ENCODE measurements at places on chromosomes 16 and 17.
A peak's percentile ranks its signal among the peaks of the same experiment; 100 is the strongest.

- no peak for DNase-seq
Measured at GRCh38 chr17:44402564-44403172, 13.2 kb upstream of the ITGA2B start.

DNA sequence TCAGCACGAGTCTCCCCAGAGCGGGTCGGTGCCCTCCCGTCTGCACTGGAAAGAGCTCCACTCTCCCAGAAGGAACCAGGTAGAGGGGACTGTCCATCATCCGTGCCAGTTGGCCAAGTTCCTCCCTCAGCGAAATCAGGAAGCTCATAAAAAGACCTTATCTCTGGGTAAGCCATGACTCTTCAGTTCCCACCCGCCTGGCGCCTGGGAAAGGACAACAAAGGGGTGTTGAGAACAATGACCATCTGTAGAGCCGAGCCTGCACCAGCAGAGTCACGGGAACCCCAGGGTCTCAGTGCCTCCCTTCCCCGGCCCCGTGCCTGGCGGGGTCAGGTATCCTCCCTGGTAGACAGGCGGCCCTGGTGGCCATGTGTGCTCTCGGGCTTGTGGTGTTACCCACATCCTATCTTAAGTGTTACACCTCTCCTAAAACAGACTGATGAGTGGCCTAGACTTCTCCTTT is 190.7 kb downstream of the AXIN2 start:
- peak; percentile 71 for DNase-seq

DNA sequence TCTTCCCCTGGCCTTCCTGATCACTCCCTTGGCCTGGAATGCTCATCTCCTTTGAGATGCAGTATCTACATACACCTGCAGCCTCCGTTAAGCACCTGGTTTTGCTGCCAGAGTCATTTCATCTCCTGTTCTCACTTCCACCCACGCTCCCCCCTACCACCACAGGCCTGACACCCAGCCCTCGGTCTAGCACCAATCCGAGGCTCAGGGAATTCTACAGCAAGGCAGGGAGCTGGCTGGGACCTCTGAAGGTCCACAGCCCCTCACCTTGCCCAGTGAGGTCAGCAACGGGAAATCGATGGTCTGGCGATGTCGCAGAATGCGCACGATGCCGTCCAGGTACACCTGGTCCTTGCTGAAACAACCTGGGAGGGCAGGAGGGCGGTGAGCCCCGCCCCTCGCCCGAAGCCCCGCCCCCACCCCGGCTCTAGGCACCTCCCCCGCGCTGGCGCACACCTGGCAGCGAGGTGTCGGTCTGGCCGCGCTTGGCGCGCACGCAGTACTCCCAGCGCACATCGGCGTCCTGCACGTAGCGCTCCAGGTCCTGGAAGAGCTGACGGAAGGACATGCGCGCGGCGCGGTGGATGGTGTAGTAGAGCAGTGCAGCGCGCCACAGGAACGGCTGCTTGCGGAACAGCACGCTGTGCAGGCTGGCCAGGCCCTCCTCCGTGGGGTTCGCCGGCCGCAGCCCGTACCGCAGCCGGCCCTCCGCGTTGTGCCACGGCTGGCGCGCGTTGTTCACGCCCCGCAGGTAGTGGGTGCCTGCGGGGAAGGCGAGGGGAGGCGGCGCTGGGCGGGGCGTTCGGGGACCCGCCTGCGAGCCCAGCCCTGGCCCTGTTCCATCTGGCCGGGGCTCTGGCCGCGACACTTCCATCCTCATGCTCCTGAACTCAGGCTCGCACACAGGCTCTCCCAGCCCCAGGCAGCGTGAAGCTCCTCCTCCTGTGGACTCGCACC is 5.7 kb downstream of the MATCAP1 start:
- no peak for DNase-seq

- DNase-seq: no peak
Measured at GRCh38 chr16:61500851-61501250, 535.4 kb downstream of the CDH8 start.

DNA sequence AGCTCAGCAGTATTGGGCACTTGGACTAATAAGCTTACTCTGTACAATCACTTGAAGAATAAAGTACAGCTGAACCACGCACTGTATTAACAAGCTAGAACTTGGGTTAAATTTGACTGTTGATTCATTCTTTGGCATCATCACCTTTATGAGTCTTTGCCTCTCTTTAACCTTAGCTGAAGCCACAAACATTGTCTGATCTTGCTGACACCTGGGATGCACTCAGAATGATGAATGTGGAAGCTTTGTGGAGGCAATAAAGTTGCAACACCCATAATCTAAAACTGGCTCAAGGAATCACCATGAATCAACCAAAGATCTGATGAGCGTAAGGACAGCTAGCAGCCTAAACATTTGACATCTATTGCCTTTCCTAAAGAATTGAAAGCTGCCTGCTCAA is 590.6 kb upstream of the SOX9 start:
- DNase-seq: no peak

- peak; percentile 66 for DNase-seq
Measured at GRCh38 chr17:1179818-1180742, at the start of gene ABR. TSS of gene ABR (minus strand) at chr17:1179981. CDS start at chr17:1179727, 254 bp downstream.

DNA sequence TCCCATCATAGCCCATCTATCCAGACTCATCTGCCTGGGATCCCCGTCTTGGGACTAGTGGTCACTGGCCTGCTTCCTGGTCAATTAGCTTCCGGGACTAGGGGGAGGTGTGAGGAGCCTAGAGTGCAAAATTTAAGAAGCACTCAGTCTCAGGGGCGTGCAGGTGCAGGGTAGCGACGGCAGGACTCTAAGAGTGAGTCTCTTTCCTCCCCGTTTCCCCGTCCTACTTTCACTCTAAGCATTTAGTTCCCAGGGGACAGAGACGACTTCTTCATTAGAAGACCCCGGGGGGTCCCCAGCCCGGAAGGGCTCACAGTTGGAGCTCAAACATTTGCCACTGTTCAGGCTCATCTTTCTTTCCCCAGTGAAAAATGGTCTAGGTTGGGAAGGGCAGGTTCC is 677 bp upstream of the ZNHIT3 start:
- DNase-seq: no peak

DNA sequence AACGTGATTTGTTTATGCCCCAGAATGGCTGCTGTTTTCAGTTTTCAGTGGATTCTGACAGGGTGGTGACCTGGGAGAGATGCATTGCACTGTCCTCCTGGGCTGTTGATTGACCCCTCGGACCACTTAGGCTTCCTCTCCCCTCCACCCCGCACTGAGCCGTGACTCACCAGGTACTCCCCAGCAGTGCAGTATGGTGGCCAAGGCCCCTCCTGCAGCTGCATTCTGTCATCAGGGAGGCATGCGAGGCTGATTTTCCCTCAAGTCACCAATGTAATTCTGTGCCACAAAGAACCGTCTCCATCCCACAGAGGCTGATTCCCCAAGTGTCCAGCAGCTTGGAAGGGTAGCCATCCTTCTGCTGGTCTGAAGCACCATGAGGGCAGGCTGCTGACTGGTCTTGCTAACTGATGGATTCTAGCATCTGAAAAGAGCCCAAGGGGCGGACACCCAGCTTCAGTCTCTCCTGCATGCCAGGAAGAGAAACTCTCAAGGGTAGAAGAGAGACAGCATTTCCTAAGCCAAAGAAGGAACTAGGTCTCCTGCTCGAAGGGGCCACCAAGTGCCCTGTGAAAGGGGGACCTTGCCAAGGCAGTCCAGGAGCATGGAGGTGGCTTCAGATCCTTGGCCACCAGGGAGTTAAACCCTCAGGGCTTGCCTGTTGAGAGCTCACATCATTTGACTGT is 148.1 kb downstream of the SOCS1 start:
- DNase-seq: no peak

- no peak for DNase-seq
Measured at GRCh38 chr17:17179371-17179827, 26.7 kb downstream of the PLD6 start.

GRCh38 chr17:1087381-1088241 is 90.7 kb downstream of the TIMM22 start:
- DNase-seq: no peak

DNA sequence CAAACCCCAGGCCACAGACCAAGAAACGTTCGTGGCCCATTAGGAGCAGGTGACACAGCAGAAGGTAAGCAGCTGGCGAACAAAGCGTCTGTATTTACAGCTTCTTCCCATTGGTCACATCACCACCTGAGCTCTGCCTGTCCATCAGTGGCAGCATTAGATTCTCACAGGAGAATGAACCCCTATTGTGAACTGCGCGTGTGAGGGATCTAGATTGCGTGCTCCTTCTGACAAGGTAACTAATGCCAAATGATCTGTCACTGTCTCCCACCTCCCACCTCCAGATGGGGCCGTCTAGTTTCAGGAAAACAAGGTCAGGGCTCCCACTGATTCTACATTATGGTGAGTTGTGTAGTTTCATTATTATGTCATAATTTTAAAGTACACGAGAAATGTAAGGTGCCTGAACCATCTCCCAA is 186.3 kb downstream of the CPPED1 start:
- no peak for DNase-seq

Measured in hematopoietic multipotent progenitor cell (in vitro differentiated cells).